ENCODE measurements at places on chromosomes 6 and 20. TPM values are rescaled to one million over a fixed set of nuclear protein-coding genes. Genes with fewer than 3 reads are reported as not detected.

CYP39A1 gene
- polyA plus RNA-seq = 2.2 TPM

GRCh38 chr6:136753624-136754023, 38.7 kb downstream of the MAP3K5 start:
- no peak for DNase-seq

- no peak for DNase-seq
Observed at GRCh38 chr6:5514353-5514752, 253.0 kb downstream of the FARS2 start.

DNA sequence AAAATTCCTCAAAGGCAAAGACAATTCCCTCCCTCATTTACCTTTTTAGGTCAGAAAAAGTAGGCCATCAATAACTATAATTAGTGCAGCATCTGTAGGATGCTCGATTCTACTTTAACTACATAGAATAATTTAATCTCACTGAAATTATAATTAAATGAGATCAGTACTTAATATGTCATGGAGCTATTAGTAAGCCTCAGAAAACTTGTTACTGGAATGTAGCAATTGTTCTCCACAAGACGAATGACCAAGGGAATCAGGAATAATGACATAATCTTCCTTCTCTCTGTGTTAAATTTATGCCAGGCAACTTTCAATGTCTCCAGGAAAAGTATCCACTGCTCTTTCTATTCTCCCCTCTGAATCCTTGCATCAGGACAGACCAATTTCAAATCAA, 34.1 kb downstream of the SESN1 start:
- no peak for DNase-seq

GRCh38 chr6:15519681-15520080, 143.1 kb downstream of the DTNBP1 start:
- no peak for DNase-seq

DNA sequence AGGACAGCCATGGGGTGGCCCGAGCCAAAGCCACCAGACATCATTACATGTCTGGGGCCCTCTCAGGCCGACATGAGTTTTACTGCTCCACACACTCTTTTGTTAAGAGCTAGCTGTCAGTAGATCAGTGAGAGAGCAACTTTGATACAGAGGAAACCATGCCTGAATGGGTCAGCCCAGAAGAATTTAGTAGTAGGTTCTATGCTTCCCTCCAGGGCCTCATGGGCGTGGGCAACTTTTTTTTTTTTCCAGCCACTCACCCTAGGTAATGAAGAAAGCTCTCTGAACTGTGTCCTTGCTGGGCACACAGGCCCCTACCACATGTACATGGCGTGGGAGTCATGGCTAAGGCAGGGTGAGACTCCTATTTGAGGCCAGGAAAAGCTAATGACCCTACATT, 38.8 kb downstream of the HLA-F start:
- DNase-seq = no peak

Data from spinal cord (tissue), 10 donors.